ENCODE measurements at places on chromosomes 2 and 18.

DNA sequence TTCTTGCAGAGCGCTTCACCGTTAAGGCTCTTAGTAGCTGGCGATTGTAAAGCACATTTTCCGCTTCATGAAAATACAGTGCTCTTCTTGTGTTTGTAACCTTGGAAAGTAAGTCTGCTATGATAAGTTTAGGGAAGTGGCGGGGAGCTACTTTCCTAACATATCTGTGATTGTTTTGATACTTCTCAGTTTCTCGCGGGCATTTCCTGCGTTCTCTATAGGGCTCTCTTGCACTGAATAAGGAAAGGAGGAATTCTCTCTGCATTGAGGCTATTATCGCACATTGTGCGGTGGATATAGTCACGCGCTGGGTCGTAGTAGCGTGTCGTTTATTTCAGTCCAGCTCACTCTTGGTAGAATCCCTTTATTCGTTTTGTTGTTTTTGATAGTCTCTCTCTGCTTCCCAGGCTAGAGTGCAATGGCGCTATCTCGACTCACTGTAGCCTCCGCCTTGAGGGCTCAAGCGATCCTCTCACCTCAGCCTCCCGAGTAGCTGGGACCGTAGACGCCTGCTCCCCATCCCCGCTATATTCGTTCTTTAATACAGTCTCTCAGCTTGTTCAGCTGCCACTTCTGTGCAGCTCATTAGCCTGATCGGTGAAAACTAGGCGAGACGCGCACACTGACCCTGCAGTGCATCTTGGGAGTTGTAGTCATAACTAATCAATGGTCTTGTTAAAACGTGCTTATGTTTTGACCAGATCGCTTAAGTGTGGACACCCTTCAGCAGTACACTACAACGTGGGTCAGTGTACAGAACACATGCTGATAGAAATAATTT, 1.0 kb upstream of the PPP4R3B start:
- DNase-seq: peak; percentile 55

DNA sequence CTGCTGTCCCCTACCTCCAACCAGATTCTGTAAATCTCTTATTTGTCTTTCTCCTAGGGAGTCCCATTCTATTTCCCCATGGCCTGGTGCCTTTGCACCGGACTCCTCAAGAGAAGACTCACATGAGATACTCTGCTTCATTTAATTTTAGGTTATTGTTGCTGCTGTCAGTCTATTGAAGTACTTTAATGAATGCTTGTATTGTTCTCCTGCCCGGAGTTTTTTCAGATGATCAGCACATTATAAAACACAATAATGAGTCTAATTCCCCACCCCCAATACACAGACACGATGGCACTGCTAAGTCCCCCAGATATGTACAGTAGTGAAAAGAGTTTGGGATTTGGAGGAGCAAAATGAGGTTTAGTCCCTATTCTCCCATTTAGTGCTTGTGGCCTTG, 58.9 kb downstream of the HAUS1 start:
- DNase-seq: no peak

DNA sequence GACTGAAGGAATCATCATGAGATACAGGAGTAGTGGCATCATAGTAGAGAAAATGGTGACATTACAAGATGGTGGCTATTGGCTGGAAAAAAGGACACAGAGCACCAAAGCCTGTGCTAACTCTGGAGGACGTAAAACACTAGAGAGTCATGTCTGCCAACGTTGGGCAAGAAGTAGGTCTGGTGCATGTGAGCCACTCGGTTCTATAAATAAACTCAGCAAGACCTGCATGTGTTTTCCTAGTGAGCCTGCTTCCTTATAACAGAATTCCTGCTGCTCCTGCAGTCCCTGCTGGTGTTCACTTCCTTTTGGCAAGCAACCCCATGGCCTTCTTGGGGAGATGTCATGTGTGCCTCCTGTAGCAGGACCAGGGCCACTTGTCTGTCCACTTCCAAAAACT, 325.2 kb downstream of the OSR1 start:
- DNase-seq: peak; percentile 18

DNA sequence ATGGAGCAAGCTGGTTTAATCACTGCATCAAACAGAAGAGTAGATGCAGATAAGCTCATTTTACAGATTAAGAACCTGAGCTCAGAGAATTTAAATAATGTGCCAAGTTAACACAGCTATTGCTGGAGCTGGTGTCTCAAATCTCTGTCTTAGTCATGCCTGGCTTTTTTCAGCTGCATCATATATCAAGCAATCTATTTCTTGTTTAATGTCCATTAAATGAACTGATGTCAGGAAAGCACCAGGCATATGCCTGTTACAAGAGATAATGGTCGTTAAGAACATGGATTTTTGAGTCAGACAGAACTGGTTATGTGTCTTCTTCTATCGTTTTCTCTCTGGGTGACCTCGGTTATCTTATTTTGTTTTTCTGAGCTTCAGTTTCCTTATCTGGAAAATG, 59.8 kb upstream of the AQP4 start:
- DNase-seq: no peak

DNA sequence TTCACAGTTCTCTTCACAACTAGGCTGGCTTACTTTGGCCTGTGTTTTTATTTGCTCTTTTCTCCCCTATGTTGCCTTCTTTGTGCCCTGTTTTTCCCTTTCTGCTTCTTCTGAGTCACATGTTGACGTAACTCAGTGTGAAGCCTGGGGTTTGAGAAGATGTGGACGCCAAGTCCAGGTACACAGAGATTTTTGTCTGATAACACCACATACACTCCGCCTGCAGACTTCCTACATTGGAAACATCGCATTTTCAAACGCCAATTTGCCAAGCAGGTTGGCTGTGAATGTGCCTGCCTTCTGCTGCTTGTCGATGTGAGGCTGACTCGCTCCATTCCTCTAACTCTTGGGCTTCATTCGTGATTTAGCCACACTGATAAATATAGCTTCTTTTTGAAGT, 62.6 kb upstream of the FN1 start:
- DNase-seq: no peak

- DNase-seq: peak; percentile 44
Measured at GRCh38 chr2:154375579-154375931, 322.9 kb upstream of the KCNJ3 start.

GRCh38 chr2:101112772-101113157, 38.4 kb downstream of the TBC1D8 start:
- no peak for DNase-seq

DNA sequence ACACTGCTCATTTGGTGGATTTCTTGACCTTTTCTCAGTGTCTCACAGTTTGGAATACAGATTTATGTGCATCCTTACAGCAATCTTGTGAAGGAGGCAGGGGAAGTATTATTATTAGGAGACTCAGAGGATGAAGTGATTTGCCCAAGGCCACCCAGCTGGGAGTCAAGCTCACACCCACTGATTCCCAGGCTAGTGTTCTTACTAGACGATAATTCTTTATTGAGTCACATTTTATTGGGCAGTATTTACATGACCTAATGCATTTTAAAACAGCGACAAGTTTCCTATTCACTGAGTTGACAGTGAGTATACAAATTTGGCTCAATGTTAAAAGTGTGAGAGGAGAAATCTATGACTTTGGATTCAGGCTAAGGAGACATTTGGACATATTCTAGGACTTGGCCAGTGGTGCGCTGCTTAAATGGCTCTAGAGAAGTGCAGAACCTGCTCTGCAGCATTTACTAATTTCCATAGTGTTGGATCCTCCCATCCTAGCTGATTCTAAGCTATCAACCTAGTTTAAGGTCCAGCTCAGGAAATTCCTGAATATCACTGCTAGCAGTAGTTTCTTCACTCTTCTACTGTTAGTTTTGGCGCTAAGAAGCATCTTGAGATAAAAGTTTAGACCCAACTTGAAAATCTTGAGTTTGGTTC, 199.3 kb downstream of the MTX2 start:
- DNase-seq: peak; percentile 55
